ENCODE measurements at places on chromosomes 3 and 15.

- DNase-seq: no peak
Observed at GRCh38 chr15:69809421-69809820, 288.3 kb downstream of the TLE3 start.

GRCh38 chr3:150309557-150309956, 98.5 kb upstream of the TSC22D2 start:
- no peak for DNase-seq

- DNase-seq: no peak
Observed at GRCh38 chr3:52023860-52024764, 28.4 kb upstream of the RPL29 start.

GRCh38 chr3:133591271-133591742, 17.8 kb downstream of the CDV3 start:
- DNase-seq: no peak

GRCh38 chr3:11379238-11379823, 107.1 kb downstream of the ATG7 start:
- DNase-seq: no peak

DNA sequence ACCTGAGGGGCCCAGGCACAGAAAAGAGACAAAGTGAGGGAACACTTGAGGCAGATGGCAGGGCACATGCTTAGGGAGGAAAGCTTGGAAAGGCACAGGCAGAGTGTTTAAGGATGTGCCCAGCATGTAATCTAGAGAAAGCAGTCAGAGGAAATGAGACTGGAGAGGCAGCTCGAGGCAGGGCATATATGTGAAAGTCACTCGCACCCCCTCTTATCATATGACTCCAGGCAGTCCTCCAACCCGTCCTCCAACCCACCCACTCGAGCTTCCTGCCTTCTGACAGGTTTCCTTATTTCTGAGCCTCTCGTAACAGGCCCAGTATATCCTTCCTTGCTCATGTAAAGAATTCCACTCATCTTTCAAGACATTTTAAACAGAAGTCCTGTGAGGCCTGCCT, 294.0 kb downstream of the SOX2 start:
- no peak for DNase-seq

- DNase-seq: no peak
Observed at GRCh38 chr3:39143051-39143885, 10.1 kb downstream of the CSRNP1 start.

GRCh38 chr15:31456354-31457060, 129.9 kb downstream of the KLF13 start:
- DNase-seq: peak; percentile 10

DNA sequence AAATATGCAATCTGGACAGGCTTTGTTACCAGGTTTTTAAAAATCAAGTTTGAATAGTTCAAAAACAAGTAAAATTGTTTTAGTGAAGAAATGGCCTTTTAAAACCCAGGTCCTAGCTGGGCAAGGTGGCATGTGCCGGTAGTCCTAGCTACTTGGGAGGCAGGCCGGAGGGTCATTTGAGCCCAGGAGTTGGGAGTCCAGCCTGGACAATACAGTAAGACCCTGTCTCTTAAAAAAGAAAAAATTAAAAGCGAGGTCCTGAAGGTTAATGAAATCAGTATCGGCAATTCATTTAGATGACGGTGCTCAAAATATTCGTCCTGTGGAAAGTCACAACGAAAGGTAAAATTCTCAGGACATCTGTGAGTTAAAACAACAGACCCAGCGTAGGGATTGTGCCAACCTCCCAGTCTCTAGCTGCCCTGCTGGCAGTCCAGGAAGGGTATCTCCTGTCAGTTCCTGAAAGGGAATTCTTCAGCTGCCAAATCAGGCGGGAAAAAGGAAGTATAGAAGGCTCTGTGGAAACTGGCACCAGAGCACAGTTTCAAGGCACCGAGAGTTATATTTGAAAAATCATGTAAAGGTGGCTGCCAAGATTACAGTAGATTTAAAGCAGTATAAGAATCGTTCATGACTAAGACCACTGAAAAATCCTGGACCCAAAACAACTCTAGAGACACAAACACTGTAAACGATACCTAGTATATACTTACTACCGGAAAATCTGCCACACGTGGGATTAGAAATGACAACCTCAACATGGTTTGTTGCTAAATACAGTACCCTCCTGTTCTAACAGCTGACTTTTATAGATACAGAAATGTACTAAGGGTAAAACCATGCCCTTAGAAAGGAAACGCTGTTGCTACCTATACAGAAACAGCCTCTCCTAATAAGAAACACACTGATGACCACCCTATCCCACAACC, 1.2 kb upstream of the ABHD17C start:
- no peak for DNase-seq

DNA sequence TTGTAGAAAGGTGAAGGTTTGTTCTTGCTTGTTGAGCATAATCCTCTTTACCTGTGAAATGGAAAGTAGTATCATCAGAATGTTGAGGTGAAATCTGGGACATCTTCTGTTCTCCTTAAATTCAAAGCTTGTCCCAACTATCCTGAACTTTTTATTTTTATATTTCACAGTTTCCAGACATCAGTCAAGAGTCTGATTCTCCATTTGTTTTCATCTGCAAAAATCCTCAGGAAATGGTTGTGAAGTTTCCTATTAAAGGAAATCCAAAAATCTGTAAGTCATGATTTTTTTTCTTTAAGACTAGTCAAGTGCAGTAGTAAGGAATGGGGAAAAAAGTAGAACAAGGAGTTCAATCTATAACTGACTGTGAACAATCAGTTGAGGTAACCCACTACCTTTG, 15.5 kb upstream of the ZNF609 start:
- DNase-seq: no peak

DNA sequence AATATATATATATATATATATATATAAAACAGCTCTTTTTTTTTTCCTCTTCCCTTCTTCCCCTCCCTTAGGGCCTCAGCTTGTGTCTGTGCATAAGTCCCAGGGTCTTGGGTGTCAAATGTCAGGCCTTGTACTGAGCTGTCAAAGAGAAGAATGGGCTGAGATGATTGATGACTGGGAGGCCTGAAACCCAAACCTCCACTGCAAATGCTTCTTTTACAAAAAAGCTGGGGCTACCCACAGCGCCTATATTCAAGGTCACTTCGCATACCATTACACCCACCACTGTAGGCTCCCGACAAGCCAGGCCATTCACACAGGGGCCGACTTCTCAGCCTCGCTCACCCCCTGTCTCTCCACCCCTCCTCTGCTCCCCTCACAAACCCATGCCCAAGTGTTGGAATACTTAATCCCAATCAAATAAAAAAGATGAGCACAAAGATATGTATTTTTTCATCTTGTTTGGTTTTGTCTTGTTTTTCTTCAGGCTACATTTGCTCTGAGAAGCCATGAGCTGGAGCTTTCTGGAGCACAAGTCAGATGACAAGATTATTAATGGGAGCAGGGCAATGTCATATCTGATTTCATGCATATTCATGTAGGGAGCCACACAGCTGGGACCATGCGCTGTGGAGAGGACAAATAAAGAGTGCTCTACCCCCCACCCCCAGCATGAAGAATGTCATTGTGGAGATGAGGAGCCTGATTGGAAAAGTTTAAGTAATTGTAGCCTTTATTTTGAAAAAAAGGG, 614.4 kb upstream of the NR2F2 start:
- no peak for DNase-seq

DNA sequence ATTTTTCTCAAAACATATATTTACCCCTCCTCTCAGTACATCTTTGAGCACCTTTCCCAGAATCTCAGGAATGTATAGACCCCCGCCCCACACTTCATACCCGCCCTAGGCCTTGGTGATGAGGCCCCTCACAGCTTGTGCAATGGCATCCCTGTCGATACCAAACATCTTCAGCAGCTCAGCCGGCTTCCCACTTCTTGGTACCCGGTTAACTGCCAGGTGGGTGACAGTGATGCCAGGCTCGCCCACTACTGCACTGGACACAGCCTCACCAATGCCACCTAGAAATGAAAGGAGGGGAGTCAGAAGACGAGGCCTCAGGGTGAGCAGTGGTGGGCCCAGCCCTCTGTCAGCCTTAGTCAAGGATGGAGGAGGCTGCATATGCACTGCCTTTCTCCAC, 30.2 kb downstream of the TKT start:
- no peak for DNase-seq

DNA sequence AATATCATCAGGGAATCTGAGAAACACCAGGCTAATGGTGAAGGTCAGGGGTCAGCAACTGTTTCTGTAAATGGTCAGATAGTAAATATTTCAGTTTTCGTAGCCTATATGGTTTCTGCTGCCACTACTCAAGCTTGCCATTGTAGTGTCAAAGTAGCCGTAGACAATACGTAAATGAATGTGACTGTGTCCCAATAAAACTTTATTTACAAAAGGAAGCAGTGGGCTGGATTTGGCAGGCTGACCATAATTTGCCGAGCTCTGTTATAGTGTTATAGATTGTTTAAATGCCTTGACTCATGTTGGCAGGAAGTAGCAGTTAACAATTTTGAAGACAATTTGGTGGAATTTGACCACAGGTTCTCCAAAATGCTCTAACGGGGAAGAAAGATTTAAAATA, 548.2 kb downstream of the FOXP1 start:
- no peak for DNase-seq

DNA sequence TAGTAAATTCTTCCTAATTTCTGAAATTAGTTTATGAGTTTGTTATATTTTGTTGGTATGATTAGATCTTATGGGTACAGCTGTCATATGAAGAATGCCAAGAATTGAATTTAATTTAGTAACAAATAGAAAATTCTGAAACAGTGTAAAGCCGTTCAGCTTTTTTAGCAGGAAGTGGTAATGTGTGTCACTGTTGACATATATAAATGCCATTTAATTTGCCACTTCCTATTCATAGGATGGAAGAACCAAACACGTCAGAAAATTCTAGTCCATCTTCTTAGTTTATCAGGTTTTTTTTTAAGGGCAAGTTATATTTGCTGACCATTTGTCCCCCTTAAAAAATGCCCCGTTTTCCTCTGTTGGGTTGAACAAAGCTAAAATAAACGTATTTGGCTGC, 43.0 kb downstream of the RAB8B start:
- DNase-seq: no peak

- DNase-seq: no peak
Observed at GRCh38 chr15:50051811-50052419, 67.1 kb downstream of the ATP8B4 start.

DNA sequence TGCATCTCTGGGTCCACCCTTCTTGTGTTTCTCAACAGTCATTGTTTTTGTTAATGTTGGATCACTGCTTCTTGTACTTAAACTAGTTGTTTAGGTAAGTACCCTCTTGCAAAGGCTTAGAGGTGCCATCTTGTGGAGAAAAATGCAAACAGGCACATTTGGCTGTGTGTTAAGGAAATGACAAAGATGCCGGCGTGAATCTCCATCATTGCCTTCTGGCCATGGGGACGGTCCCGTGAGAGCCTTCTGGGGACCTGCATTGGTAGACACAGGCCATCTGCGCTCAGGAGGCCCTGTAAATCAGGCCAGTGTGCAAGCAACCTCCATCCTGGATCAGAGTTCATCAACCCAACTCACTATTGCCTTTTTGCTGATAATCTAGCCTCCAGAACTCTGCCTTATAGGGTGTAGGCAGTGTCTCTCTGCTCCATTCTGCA, 158.6 kb upstream of the NR2E3 start:
- no peak for DNase-seq

DNA sequence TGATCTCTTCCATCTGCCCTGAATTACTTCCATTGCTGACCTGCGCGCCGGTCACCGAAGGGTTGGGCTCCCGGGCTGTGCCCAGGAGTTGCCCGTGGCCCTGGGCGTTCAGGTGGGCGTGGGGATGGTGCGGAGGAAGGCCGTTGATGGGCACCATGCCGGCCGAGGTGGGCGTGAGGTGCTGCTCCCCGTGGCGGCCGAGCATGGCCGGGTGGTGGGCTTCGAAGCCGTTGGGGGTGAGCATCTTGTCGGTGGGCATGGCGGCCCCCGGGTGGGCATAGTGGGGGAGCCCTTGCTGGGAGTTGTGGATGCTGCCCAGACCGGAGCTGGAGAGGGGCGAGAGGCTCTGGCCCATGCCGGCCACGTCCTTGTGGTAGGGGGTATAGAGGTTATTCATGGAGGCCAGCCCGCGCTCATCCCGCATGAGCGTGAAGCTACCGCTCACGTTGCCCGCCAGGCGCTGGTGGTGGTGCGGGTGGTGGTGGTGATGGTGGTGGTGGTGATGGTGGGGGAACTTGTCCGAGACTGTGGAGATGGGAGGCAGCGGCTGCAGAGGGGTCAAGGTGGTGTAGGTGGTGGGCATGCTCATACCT, 1.0 kb downstream of the ONECUT1 start:
- peak; percentile 31 for DNase-seq

DNA sequence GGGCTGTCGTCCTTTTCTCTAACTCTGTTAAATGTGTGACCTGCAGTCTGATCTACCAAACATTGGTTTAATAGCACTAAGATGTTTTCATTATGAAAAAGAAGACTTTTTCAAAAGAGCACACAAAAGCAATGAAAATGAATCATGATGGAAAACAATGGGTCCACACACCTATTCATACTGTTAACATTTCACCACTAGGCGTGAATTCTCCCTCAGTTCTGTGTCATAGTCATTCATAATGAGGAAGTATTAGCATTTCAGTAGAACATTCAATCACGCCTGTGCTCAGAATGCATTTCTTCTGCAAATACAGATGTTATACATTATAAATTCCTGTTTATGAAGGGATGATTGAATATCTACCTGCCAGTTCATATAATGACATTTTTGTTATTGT, 35.9 kb downstream of the EIF4E3 start:
- DNase-seq: no peak

- no peak for DNase-seq
Observed at GRCh38 chr3:194761384-194761783, 75.7 kb downstream of the FAM43A start.

GRCh38 chr15:41169781-41170180, 53.7 kb upstream of the INO80 start:
- DNase-seq: no peak

DNA sequence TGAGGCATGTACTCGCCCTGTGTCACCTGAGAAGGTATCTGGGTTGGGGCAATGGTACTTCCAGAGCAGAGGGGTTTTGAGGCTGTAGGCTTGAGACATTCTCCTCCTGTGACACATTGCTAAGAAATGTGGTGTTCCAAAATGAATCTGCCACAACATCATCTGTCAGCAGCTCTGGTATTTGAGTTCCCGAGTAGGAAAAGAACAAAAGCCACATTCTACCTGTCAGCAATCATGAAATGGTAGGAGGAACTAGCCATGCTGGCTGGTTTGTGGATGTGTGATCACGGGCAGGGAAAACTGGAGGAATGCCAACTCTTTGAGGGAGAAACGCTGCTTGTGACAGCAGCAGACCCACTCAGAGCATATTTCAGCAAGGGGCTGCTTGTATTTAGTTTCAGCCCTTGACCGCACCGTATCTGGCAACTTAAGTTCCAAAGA, 579.4 kb upstream of the TBL1XR1 start:
- DNase-seq: no peak

GRCh38 chr3:7204848-7205156, 343.9 kb downstream of the GRM7 start:
- no peak for DNase-seq

DNA sequence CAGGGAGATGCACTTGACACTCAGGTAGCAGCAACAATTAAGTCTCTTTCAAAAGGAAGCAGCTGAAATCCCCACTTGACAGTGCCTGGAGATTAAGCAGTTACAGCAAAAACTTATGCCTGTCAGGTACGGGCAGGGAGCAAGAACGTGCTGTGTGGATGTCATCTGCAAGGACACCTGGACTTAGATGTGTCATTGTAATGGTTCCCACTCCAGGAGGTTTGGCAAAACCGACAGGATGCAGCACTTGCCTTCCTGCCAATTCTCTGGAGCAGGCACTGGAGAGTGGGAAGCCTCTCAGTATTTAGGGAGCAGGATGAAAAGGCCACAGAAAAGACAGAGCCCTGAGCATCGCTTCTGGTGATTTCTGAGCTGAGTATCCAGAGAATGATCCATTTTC, 292.4 kb downstream of the PDCD6IP start:
- DNase-seq: no peak

All from activated T-cell treated with anti-CD3 and anti-CD28 coated beads, Interleukin-2, amount 50 U/mL, for 48 hours (primary cell).